CD4-positive, alpha-beta memory T cell (primary cell): ENCODE measurements at places on chromosomes 6 and 20.

GRCh38 chr20:48460681-48461080 lies 367.1 kb downstream of the PREX1 start:
- DNase-seq, result no peak

DNA sequence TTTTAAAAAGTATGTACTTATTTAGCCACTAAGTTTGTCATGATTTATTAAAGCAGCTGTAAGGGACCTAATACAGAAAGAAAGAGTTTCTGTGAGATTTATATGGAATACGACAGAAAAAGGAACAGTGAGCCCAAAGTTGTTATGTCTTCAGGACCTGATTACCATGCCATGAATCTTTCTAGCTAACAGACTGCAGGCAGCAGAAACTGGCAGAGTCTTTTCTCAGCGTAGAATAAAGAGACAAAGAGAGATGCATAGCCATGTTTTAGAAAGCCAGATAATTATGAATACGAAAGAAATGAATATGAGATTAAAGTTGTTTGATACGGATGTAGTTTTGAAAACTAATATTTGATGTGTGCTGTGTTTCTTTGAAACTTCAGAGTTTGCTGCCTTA lies 624.1 kb upstream of the ADGRB3 start:
- no peak for DNase-seq

DNA sequence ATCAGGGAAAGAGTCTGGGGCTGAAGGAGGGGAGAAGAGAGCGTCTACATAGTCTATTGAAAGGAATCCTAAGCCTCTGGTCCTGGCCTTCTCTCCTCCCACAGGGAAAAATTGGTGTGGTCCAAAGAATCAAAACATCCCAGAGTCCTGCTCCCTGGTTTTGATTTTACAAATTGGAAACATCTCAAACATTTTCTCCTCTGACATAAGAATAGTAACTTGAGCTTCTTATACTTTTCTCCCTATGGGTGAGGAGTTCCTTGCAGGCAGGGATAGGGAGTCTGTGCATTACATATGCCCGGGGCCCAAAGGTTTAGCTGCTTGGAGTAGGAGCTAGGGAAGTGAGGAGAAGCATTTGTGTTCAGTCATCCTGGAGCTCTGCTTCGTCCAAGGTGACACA lies 120.0 kb upstream of the GGTLC1 start:
- DNase-seq, result no peak

DNA sequence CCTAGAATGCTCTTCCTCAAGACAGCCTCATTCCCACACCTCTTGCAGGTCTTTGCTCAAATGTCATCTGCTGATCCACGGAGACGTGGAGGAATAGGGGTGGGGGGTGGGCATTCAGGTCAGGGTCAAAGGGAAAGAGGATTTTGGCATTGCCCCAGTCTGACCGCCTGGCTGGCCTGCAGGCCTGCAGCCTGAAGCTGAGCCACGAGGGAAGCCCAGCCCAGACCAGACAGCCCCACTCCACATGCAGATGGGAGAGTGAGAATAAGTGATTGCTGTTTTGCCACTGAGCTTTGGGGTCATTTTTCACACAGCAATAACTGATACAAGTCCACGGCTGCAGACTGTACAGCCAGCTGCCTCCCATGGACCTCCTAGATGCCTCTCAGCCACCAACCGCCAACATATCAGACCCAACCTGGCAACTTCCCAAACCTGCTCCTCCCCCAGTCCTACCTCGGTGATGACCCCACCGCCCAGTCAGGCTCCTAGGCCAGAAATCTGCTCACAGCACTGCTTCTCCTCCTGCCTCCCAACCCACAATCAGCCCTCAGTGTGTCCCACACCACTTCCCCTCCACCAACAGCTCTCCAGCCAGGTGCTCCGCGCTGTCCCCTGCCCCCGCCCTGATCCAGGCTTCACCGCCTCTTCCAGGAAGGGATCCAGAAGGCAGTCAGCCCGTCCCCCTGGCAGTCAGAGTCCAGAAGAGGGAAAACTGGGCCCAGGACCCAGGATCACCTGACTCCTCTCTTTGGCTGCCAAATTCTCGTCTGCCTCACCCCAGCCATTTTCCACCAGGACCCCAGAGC lies 14.0 kb downstream of the KIAA1755 start:
- DNase-seq, result no peak

DNA sequence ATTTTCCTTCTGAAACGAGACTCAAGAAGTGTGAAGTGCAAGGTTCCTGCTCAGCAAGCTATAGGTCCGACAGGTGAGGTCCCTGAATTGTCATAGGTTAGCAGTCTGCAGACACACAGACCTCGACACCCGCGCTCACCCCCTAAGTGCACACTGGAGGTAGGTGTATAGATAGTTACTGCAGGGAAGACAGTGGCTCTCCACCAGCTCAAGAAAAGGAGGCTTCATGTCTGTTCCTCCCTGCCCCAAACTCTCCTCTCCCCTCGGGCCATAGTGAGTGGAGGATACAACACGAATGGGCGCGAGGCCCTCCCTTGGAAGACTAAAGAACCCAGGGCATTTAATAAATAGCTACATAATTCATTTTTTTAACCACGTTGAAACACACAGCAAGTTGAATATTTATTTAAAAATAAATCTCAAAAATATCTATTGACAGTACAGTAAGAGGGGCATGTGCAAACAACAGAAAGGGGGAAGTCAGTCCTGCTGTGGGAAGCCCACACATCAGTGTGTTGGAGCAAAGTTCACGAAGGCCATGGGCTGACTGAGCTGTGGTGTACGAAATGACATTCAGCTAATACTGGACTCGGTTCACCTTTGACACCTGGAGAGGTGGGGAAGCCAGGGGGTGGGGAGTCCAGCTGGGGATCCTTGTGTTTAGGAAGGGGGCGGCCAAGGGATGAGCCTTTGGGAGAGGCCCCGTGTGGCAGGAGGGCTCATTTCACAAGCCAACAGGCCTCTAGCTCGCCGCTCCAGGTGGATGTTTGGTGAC lies 10.7 kb downstream of the SPATA2 start:
- DNase-seq, result no peak

GRCh38 chr6:109760208-109760607 lies 69.1 kb downstream of the FIG4 start:
- DNase-seq, result no peak
